ENCODE measurements at places on chromosomes 5 and 9. TPM values are rescaled to one million over a fixed set of nuclear protein-coding genes. Genes with fewer than 3 reads are reported as not detected.

DNA sequence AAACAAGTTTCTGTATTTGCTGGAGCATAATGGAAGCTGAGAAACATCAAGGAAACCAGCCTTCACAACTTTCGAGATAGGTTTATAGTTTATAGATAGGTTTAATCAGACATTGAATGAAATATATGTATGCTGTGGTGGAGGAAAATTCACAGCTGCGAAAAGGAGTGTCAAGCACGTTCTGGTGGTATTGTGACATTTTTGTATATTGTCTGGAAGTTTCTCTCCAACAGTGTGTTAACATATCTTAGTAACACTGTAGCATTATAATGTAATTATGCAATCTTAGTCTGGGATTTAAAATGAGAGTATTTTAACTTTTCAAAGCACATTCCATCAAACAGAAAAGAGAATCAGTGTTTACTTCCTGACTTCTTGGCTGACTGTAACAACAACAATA is 50.0 kb downstream of the FCHO2 start:
- no peak overlapping the region for H3K4me3 ChIP-seq
- DNase-seq: no peak
- H3K36me3 ChIP-seq: peaks cover 30% of the 10 kb centered on the region
- H3K27me3 ChIP-seq: no peaks in the 10 kb centered on the region
- H3K4me1 ChIP-seq: no peaks in the 10 kb centered on the region

DNA sequence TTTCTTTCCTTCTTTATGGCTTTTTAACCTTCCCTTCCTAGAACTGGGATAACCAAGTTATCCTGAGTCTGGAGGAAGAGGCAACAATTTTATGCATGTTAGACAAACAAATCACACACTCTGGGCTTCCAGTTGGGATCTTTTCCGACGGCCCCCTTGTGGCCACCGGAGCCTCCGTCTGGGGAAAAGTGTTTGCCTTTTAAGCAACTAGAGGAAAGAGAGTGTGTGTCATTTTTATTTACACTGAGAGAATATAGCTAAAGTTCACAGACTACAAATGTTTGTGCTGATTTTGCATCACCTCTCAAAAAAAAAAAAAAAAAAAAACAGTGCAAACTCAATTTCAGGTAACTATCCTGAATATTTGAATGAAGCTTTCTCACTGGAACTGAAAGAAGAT is 126.2 kb downstream of the SEMA6A start:
- H3K4me3 ChIP-seq: no peak overlapping the region
- no peak overlapping the region for H3K27ac ChIP-seq
- H3K27me3 ChIP-seq: no peaks in the 10 kb centered on the region
- H3K4me1 ChIP-seq: no peaks in the 10 kb centered on the region
- peaks cover 12% of the 10 kb centered on the region for H3K36me3 ChIP-seq

DNA sequence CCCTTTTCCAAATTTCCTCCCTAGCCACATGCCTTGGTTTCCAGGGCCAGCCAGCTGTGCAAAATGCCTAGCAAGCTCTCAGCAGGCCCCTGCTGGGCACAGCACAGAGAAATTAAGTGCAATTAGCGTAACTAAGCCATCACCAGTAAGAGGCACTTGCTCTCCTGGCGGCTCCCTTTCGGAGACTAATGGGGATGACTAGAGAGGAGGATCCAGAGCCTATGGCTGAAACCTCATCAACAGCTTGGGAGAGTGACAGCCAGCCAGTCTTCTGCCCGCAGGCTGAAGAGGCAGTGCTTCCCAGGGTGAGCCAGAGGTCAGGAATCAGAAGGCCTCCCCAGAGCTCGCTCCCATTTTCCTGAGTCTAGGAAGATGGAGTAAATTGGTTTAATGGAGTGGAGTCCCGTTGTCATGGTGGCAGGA is 108.4 kb downstream of the KCNIP1 start:
- H3K27ac ChIP-seq: no peak overlapping the region
- H3K36me3 ChIP-seq: no peaks in the 10 kb centered on the region
- DNase-seq: no peak
- H3K4me1 ChIP-seq: no peaks in the 10 kb centered on the region
- no peak overlapping the region for H3K4me3 ChIP-seq

GRCh38 chr5:24644761-24645160 is at the start of gene CDH10:
CDH10 (minus strand) TSS chr5:24644978; CDS start chr5:24593490, 51,488 bp downstream.
- no peaks in the 10 kb centered on the region for H3K4me1 ChIP-seq
- H3K27ac ChIP-seq: no peak within 1 kb of the TSS

DNA sequence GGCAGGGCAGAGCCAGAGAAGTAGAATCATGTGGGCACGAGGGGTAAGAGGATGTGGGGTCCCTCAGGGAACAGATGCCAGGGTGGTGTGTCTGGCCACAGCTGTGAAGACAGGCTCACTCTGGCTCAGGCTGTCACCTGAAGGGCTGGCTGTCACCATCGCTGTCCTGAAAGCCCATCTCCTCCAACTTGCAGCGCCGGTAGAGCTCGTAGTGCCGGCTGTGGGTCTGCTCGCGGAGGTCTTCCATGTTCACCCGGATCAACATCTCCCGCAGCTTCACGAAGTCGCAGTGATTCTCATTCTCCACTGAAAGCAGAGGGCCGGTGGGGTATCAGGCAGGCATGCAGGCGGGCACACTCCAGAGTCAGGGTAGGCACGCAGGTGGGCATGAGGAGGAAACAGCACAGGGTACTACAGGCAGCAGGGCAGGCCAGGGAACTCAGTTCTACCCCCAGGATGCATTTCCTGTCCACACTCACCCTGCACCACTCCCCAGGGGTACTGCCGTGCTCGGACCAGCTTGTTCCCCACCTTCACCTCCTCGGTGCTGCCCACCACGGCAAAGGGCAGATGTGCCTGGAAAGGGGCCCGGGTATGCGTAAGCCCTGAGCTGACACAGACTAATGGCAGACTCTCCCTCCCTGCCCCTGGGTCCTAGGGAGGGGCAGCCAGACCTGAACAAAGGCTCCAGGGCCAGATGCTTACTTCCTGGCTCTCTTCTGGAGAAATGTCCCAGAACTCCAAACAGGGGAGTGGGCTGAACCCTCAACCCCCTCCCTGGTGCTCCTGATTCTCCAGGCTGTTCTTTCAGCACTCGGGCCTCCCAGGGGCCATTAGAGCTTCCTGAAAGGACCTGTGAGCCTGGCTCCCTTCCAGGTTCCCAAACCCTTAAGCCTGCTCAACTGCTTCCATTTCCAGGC is 14.4 kb downstream of the CCNI2 start:
- H3K27ac ChIP-seq: no peak overlapping the region
- H3K4me3 ChIP-seq: no peak overlapping the region
- no peak for DNase-seq
- H3K27me3 ChIP-seq: no peaks in the 10 kb centered on the region

DNA sequence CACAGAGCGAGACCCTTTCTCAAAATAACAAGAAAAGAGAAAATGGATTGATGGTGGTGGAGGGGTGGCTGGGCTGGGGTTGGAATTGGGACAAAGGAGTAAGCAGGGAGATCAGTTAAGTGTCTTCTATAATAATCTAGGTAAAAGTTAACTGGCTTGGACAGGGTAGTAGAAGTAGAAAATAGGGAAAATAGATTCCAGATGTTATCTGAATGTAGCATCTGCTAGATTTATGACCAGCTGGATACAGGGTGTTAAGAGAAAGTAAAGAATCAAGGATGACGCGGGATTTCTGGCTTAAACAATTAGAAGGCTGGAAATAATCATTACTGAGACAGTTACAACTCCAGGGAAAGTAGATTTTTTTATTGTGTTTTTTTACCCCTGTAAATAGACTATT is 13.0 kb downstream of the PPP6C start:
- H3K27me3 ChIP-seq: no peaks in the 10 kb centered on the region
- DNase-seq: no peak
- no peak overlapping the region for H3K27ac ChIP-seq
- peaks cover 26% of the 10 kb centered on the region for H3K4me1 ChIP-seq
- H3K36me3 ChIP-seq: peaks cover 9% of the 10 kb centered on the region

GRCh38 chr5:4674166-4674565 is 466.0 kb upstream of the ADAMTS16 start:
- H3K4me1 ChIP-seq: no peaks in the 10 kb centered on the region
- no peak overlapping the region for H3K4me3 ChIP-seq
- no peaks in the 10 kb centered on the region for H3K36me3 ChIP-seq
- H3K27ac ChIP-seq: no peak overlapping the region
- DNase-seq: no peak
- no peaks in the 10 kb centered on the region for H3K27me3 ChIP-seq

DNA sequence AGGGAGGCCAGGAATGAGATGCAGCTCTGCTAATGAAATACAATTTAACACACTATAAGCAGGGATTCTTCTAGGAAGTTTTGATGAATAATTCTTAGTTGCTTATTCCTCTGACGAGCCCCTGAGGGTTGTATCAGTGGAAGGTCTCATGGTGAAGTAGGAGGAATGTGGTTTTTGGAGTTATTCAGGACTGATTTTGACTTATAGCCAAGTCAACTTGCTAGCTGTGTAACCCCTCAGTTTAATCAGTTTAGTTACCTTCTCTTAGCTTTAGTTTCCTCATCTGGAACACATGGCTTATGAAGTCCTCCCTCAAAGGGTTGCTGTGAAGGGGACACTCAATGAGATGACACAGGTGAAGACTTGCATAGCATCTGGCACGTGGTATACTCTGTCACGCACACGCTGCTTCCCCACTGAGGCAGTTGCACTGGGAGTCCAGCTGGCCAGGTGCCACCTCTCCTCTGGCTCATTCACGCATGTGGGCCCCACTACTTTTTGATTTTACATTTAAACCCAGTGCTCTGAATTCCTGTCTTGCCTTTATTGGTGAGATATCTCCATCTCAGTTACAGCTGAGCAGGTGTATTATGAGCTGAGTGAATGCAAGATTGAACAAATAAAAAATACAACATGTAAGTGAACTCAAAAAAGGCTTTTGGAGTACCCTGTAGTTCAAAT is 415.0 kb downstream of the ARHGEF28 start:
- H3K4me3 ChIP-seq: no peak overlapping the region
- DNase-seq: no peak
- H3K27me3 ChIP-seq: no peaks in the 10 kb centered on the region

DNA sequence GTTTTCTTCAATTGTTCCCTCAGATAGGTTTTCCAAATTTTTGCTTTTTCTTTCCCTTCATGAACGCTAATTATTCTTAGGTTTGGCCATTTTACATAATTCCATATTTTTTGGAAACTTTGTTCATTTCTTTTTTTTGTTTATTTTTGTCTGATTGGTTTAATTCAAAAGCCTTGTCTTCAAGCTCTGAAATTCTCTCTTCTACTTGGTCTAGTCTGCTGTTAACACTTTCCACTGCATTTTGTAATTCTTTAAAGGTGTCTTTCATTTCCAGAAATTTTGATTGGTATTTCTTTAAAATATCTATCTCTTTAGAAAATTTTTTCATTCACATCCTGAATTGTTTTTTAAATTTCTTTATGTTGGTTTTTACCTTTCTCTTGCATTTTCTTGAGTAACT is 63.9 kb upstream of the VLDLR start:
- peaks cover 10% of the 10 kb centered on the region for H3K4me1 ChIP-seq
- H3K36me3 ChIP-seq: no peaks in the 10 kb centered on the region
- no peak overlapping the region for H3K27ac ChIP-seq

DNA sequence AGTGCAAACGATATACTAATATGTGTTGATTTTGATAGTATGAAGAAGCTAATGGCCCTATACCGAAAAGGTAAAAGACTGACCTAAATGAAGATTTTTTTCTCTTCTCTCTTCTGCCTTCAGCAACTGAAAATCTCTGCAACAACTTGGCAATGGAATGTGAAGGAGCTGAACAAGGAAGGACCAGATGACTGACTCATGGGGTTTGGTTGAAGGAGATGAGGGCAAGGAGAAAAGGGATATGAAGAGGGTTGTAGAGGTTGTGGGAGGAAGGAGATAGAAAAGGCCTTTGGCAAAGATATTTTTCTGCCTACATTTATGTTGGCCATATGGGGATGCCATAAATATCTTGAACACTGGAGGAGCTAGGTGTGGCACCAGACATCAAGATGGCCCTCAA is 129.7 kb upstream of the CHD1 start:
- no peak overlapping the region for H3K4me3 ChIP-seq
- H3K4me1 ChIP-seq: peaks cover 7% of the 10 kb centered on the region
- no peaks in the 10 kb centered on the region for H3K36me3 ChIP-seq
- DNase-seq: no peak

DNA sequence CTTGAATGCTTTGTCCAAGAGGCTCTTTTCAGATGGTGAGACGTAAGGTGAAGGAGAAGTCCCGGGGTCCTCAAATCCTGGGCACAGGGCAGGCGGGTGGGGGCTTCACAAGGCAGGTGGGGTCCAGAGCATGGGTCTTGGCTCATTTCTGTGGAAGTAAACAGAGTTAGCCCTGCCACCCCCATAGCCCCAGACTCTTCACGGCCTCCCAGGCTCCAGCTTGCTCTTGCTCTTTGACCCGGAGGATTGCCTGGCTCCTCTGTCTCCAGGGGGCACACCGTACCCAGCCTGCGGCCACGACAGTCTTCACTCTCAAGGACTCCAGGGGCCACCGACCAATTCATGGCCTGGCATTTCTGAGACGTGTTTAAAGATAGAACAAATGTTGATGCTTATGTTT is 28.8 kb upstream of the POMT1 start:
- DNase-seq: peak; percentile 30
- H3K27ac ChIP-seq: no peak overlapping the region
- H3K4me3 ChIP-seq: no peak overlapping the region
- H3K27me3 ChIP-seq: no peaks in the 10 kb centered on the region
- H3K4me1 ChIP-seq: no peaks in the 10 kb centered on the region

DNA sequence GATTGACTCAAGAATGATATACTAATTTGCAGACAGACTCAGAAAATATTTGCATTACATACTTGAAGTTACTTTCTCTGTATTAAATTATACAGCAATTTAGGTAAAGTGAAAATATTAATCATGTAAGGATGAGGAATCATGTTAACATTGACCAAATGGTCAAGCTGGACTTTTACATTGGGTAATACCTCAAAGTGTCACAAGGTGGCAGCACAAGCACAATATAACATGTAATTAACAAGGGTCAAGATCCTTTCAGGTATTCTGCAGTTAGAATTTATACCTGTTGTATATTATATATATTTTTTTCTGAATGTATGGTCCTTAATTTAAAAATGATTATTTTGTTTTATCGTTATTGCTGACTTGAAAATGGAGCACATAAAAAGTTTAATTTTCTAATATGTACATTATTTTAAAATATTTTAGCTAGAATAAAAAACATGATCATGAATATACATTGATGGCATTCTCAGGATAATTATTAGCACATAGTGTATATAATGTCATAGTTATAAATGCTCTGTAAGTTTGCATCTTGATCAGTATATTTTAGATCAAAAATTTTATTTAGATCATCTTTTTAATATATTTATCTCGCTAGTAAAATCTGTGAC is 8.6 kb downstream of the HAPLN1 start:
- H3K36me3 ChIP-seq: no peaks in the 10 kb centered on the region
- peaks cover 5% of the 10 kb centered on the region for H3K27me3 ChIP-seq
- no peak overlapping the region for H3K4me3 ChIP-seq
- H3K27ac ChIP-seq: no peak overlapping the region

DNA sequence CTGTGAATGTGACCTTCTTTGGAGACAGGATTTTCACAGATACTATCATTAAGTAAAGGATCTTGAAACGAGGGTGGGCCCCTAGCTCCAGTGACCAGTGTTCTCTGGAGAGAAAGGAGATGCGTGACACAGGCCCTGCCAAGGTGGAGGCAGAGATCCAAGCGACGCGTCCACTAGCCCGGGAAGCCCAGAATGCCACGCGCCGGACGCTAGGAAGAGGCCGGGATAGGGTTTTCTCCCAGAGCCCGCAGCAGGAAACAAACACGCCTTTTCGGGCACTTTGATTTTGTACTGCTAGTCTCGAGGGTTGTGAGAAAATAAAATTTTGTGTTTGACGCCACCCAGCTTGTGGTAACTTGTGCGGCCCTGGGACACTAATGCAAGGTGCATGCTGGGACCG is 29.6 kb upstream of the VDAC1 start:
- DNase-seq: no peak
- H3K4me1 ChIP-seq: no peaks in the 10 kb centered on the region
- no peaks in the 10 kb centered on the region for H3K36me3 ChIP-seq

The CAMK4 gene
- 2.7 TPM for total RNA-seq

The SHOC1 gene
- total RNA-seq: 0.15 TPM

The AGXT2 gene
- not detected for total RNA-seq

The TRPM3 gene
- 0.15 TPM for total RNA-seq
